ENCODE measurements at places on chromosomes 3 and 15. TPM values are rescaled to one million over a fixed set of nuclear protein-coding genes. Genes with fewer than 3 reads are reported as not detected.
A peak's percentile ranks its signal among the peaks of the same experiment; 100 is the strongest.

The HAUS2 gene
- total RNA-seq = 42.9 TPM

GRCh38 chr3:25888892-25889524, 99.1 kb downstream of the OXSM start:
- H3K36me3 ChIP-seq = no peaks in the 10 kb centered on the region
- H3K27me3 ChIP-seq = no peaks in the 10 kb centered on the region
- H3K4me1 ChIP-seq = peaks cover 12% of the 10 kb centered on the region
- H3K27ac ChIP-seq = no peak overlapping the region

- H3K27ac ChIP-seq = no peak overlapping the region
- no peak overlapping the region for H3K4me3 ChIP-seq
- DNase-seq = no peak
- H3K36me3 ChIP-seq = no peaks in the 10 kb centered on the region
Observed at GRCh38 chr3:49807431-49808114, 4.5 kb downstream of the INKA1 start.

DNA sequence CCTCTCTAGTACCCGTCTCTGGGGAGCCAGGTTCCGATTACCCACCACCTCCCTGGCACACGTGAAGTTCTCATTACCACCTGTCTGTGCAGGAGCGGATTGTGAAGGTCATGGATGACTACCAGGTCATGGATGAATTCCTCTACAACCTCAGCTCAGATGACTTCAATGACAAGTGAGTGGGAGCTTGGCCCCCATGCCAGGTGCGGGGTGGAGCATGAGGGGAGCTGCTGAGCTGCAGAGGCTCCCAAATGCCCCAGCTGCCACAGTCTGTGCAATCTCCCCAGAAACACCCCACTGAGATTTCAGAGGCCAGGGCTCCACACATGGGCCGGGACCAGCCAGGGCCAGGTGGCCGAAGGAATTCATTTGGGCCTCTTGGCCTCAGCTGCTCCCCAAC, 34.3 kb downstream of the DNAH1 start:
- no peaks in the 10 kb centered on the region for H3K4me1 ChIP-seq
- H3K4me3 ChIP-seq = no peak overlapping the region
- DNase-seq = no peak

DNA sequence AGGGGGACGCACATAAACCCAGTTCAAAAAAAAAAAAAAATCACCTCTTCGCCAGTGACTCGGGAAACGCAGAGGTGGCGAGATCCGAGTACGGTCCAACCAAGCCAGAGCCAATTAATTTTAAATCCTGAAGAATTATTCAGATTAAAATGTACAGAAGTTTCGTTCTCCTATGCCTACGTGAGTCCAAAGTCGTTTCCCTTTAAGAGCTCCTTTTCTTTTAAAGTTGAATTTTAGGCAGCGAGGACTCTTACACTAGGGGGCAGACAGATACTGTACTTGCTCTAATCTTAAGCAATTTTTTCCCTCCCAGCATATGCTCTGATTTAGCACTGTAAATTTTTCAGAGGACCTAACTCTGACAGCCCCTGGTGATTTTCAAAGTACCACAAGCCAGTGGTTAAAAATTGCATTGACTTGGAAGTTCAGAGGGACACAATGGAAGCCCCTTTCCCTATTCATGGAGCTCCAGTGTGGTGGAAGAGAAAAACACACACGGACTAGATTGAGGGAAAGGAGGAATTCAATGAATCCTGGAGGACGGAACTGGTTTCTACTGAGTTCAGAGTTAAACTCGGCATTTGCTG, 3.3 kb upstream of the NR2F2 start:
- peak overlapping the region; percentile 74 for H3K4me3 ChIP-seq
- DNase-seq = peak; percentile 75
- H3K4me1 ChIP-seq = peaks cover 45% of the 10 kb centered on the region
- H3K36me3 ChIP-seq = no peaks in the 10 kb centered on the region

DNA sequence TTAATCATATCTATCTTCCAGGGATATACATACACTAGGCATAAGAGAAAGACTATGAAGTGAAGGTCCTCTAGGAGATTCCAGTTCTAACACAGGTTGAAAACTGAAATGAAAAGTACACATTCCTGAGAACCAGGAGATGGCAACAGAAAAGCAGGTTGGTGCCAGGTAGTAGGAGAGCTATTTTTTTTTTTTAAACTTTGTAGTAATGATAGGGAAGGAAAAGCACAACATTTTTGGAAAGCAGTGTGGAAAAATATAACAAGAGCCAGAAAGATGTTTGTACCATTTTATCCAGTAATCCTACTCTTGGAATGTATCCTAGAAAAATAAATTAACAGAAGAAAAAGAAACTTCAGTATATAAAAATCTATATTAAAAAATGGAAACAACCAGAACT, 189.9 kb downstream of the DTWD1 start:
- H3K4me1 ChIP-seq = no peaks in the 10 kb centered on the region
- H3K4me3 ChIP-seq = no peak overlapping the region
- H3K36me3 ChIP-seq = no peaks in the 10 kb centered on the region
- H3K27me3 ChIP-seq = no peaks in the 10 kb centered on the region
- no peak for DNase-seq
- H3K27ac ChIP-seq = no peak overlapping the region

The PLOD2 gene
- total RNA-seq = 29.2 TPM

GRCh38 chr3:34011171-34012101, 213.0 kb downstream of the PDCD6IP start:
- no peaks in the 10 kb centered on the region for H3K36me3 ChIP-seq
- DNase-seq = peak; percentile 13
- no peak overlapping the region for H3K27ac ChIP-seq

The LRRC31 gene
- not detected for total RNA-seq

The CAMP gene
- total RNA-seq = not detected

The TM6SF1 gene
- total RNA-seq = not detected

The TTLL13 gene
- total RNA-seq = not detected

Data from neural progenitor cell (in vitro differentiated cells).